ENCODE measurements at places on chromosomes 5 and 9.

GRCh38 chr5:143924311-143924978, 112.5 kb downstream of the HMHB1 start:
- DNase-seq = no peak

- DNase-seq = no peak
Observed at GRCh38 chr5:165185716-165186115, 1680.3 kb downstream of the MAT2B start.

DNA sequence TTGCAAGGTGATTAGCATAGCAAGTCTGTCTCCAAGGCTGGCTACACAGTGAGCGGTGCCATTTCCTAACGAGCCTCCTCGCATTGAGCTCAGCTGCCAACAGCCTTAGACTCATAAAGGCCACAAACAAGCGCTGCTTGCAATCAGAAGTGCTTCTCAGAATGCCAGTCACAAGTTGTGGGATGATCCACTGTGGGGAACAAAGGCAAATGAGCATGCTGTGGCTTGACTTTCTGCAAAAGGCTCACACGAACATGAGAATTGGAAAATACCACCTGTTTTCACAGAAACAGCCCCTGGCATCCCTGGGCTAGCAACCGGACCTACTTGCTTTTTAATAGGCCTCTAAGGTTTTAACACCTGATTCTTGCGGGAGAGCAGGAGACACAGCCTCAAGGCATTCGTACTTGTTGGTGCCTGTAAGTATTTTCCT, 215.5 kb downstream of the FANCC start:
- DNase-seq = no peak

DNA sequence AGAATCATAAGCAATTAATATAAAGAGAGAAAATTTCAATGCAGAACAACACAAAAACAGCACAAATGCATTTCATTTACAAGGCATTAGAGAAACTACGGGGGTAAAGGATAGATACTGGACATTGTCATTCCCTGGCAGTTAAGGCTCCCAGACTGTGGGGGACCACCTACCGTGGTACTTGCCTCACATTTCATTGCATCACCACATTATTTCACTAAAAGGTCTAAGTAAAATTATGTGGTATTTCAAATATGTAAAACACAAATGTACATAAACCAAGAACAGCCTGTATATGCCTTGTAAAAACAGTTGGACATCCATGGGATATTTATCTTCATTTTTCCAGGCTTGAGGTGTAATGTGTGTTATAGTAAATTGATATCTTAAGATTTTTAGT, 571.2 kb upstream of the ZNF462 start:
- DNase-seq = no peak

DNA sequence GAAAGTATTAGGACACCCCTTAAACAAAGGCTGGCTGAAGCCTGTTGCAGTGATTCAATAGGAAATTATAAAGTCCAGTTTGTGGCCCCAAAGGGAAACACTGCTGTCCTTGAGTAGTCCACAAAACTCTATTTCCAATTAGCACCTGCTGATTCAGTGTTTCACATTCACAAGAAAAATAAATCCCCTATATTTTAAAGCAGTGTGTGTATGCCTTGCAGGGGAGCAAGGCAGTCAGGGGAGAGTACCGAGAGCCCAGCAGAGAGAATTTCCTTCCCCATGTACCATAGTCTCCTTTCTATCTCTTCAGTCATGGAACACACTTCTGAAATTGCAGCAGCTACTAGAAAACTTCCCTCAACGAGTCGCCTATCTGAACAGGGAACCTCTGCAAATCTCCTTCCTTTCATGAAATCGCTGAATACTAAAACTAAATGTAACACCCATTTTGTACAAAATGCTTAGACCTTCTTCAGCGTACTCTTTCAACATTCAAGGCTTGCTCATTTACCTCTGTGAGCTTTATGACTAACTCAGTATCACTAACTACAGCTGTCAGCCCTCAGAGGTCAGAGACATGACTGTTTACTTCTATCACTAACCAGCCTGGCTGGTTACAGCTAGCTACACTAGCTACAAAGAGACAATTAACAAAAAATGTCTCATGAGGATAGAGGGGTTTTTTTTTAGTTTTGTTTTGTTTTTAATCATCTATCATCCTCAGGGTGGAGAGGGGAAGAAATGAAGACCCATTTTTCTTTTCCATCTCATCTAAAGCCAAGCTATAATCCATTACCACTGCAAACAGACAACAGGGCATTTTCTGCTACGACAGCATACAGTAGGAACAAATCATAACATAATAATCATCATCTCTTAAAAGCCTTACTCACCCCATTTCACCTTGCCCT, 188.7 kb downstream of the EBF1 start:
- DNase-seq = no peak

DNA sequence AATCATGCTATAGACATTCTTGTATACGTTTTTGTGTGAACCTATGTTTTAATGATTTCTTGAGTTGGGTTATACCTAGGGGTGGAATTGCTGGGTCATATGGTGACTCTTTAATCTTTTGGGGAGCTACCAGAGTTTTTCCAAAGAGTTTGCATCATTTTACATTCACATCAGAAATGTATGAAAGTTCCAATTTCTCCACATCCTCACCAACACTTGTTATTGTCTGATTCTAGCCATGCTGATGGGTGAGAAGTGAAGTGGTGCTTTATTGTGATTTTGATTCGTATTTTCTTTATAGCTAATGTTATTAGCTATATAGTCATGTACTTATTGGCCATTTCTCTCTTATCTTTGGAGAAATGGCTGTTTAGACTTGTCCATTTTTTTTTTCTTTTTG, 18.1 kb downstream of the OCLN start:
- DNase-seq = no peak

- no peak for DNase-seq
Observed at GRCh38 chr5:102767862-102768261, 12.8 kb downstream of the PAM start.

- DNase-seq = no peak
Observed at GRCh38 chr5:168667301-168667840, 88.2 kb upstream of the PANK3 start.

DNA sequence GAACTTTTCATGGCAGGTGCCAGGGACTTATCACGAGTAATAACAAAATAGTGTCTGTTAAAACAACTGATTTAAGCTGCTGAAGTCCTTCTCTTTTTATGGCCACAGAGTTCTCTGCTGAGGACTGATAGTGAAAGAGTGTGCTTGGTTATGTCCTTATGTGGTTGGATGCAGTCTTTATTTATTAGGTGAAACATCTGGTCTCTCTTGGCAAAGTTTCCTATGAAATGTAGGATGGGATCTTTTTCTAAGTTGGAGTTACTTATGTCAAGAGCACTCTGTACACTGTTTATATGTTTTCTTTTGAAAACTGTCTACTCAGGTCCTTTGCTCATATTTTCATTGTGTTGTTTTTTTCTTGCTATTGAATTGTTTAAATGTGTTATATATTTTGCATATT, 1816.1 kb upstream of the C9orf72 start:
- DNase-seq = no peak

- no peak for DNase-seq
Observed at GRCh38 chr9:131441441-131441840, 47.6 kb downstream of the PRRC2B start.

DNA sequence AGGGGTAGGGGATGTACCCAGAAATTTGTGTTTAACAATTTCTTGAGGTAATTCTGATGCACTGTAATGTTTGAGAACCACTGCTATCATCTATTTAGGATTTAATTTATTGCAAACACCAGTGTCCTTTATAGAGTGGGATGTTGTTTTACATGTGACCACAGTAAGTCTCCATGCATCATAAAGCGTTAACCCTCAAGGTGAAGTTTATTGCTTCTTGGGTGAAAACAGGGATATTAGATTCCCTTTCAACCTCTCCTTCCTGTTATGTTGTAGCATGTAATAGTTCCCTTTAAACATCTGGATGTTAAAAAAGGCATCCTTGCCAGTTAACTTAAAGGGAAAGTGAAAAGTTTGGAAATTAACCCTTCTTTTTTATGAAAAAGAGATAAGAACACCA, 35.8 kb upstream of the ATG10 start:
- DNase-seq = no peak

DNA sequence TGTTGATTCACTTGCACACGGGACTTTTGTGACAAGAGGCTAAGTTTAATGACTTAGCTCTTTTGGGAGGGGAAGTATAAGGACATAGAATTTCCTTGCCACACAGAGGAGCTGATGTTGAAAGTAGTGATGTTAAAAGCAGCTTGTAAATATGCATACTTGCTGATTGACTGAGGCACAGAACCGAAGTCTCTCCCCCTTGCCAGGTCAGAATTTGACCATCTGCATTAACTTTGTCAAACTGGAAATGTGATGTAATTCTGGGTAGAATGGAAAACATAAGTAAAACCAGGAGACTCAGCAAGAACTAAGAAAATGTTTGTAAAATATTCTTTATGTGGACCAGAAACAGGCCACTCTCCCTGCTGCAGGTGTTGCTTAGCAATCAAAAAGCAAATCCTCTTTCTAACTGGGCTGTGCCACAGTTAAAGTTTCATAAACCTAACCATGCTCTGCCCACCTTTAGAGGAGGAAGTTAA, 284.2 kb downstream of the NR3C1 start:
- no peak for DNase-seq

DNA sequence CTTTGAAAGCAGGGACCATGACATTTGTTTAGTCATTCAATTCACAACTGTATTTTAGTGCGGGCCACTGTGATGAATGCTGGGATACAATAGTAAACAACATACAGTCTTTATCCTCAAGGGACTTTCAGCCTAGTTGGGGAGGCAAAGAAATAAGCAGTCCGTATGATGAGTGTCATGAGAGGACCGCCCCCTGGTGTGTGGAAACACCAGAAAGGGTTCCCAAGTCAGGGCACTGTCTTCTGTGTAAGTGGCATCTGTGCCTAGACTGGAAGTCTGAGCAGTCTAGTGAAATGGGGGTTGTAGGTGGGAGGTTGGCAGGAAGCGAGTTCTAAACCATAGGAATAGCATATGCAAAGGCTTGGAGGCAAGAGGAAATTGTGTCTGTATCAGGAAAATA, 6.8 kb downstream of the C9orf43 start:
- no peak for DNase-seq

DNA sequence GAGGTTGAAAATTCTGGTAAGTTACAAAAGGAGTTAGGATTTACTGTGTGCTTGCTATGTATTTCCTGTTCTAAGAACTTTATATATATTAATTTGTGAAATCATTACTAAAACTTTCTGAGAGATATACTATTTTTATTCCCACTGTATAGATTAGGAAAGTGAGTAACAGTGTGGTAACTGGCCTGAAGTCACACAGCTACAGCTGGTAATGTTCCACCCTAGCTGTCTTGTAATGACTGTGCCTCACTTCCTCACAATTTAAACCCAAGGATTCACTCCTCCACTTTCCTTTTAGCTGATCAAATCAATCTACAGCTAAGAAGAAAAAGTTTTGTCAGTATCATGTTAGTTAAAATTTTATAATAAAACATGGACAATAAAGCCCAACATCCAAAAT, 278.8 kb downstream of the GAS1 start:
- no peak for DNase-seq

DNA sequence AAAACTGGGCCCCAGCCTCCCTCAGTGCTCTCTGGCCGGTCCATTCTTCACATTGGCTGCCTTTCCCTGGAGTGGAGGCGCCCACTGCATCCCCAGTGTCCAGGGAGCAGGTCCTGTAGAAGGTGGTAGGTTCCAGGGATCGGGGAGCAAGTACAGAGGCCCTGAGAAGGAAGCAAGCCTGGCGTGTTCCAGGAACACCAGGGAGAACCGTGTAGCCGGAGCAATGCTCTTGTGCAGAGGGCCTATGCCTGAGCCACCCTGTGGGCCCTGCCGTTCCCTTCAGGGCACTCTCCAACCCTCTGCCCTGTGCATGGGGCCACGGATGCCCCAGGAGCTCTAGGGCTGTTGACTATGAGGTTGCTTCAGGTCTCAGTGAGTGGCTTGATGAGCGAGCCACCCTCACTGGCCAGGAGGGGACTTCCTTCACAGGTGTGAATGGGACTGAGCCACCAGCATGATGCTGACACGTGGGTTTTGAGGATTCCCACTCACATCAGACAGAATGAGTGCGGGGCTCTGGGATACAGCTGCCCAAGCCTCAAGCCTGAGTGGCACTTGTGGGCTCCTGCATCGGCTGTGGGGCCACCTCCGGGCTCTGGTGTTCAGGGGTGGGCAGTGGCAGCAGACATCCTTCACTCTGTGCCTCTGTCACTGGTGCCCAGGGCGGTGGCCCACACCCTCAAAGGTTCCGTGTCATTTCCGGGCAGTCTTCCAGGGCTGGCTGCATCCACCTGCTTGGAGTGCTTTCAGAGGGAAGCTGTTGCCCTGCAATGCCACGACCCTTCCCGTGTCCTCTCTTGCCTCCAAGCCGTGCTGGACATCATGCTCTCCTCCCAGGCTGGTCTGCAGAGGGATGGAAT, 54.4 kb downstream of the ADAMTS2 start:
- DNase-seq = no peak

GRCh38 chr5:141343242-141343952, at the start of gene PCDHGA3:
Gene PCDHGA3, plus strand, starts transcription at chr5:141343829. Its CDS starts 205 bp downstream, at chr5:141344034.
- no peak for DNase-seq

DNA sequence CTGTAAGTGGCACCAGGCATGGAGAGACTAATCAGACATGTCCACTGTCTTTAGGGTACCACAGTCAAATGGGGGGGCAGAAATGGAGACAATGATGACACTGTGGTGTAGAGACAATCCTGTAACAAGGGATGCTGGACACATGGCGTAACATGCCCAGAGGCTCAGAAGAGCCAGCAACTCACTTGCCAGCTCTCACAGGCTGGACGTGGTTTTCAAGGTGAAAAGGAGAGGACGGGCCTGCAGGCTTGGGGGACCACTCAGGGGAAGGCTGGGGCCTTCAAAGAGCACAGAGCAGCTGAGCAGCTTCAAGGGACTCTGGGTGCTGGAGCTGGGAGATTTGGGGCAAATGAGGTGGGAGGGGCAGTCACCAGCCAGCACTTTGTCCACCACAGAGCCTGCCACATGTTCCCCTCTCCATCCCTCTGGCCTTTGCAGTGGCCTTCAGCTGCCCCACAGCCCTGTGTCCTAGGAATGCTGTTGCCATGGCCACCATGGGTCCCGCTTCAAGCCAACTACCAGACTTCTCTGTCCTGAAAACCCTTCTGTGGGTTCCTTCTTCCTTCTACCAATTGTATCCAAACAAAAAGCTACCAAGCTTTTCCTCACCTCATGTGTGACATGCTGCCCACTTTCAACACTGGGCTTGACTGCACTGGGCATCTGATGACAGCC, 140.4 kb downstream of the GABBR2 start:
- no peak for DNase-seq

GRCh38 chr5:115440782-115441451, 103.7 kb downstream of the FEM1C start:
- DNase-seq = no peak

Data from NCI-H187 treated with DMSO at 0.1 percent for 48 hours (cell line).